ENCODE measurements at places on chromosomes 6 and 20.
A peak's percentile ranks its signal among the peaks of the same experiment; 100 is the strongest.

GRCh38 chr20:59470521-59470920 lies 133.8 kb upstream of the PHACTR3 start:
- DNase-seq, result no peak

- no peak for DNase-seq
Observed at GRCh38 chr20:49890471-49891361, 24.6 kb downstream of the SPATA2 start.

GRCh38 chr6:149445573-149445972 lies 39.2 kb downstream of the ZC3H12D start:
- no peak for DNase-seq

DNA sequence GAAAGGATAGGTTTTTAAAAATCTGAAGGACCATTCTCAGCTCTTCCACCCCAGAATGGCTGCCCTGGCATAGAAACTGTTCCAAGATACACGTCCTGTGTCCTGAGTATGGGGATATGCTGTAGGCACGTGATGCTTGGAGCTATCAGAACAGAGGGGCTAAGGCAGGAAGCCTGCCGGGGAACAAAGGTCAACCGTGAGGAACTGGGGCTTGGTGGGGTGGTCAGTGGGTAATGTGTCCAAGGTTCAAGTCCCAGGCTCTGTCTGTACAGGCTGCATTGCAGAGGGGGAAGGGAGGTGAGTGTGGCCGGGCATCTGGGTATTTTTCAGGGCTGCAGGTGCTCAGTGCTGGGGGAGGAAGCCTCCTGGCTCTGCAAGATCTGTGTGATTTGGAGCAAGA lies 479.6 kb upstream of the CHD6 start:
- no peak for DNase-seq

GRCh38 chr6:121520337-121521163 lies 85.1 kb downstream of the GJA1 start:
- DNase-seq, result no peak

GRCh38 chr6:138873191-138873590 lies 77.3 kb downstream of the ECT2L start:
- no peak for DNase-seq

DNA sequence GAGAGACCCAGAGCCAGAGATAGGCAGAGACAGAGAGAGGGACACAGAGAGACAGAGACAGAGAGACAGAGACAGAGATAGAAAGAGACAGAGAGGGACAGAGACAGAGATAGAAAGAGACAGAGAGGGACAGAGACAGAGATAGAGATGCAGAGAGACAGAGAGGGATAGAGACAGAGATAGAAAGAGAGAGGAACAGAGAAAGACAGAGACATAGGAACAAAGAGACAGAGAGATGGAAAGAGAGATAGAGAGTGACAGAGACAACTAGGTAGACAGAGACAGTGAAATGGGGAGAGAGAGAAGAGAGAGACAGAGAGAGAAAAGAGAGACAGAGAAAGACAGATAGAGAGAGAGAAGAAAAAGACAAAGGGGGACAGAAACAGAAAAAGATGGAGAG lies 165.4 kb upstream of the FOXQ1 start:
- no peak for DNase-seq

DNA sequence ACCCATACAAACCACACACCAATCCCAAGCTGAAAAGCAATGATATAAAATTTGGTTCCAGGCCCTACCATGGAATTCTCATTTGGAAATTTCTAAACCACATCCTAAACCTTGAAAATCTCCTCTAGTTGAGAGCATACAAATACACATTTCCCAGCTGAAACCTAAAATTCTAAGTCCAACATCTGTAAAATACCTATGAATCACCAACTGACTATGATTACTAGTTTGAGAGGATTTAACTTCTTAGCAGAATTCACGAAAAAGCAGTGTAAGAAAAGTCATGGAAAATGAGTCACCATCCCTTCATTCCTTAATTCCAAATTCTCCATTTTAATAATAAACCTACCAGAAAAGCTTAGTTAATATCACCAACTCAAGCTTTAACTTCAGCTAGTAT lies 15.4 kb downstream of the RANBP9 start:
- no peak for DNase-seq

DNA sequence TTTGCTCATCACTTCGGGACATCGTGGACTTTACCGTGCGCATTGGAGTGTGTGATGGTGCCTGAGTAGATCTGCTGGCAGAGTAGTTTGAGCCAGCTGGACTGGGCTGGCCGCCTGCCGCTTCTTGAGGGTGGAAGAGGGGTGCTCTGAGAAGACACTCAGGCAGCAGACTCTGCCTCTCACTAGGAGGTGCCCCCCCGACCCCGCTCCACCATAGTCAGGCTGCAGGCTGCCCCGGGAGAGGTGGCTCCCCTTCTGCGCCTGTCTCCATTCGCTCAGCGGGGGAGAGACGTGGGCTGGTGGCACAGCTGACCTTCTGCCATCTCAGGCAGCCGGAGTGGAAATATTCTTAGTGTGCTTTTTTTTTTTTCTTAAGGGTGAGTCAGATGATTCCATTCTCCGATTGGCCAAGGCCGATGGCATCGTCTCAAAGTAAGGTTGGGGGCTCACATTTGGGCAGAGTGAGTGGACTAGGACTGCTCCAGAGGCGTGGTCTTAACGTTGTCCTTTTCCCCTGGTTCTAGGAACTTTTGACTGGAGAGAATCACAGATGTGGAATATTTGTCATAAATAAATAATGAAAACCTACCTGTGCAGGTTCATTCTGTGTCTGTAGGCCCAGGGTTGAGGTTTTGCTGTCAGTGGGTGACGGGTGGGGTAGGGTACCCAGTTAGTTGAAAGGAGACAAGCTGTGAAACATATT lies 1.2 kb downstream of the RPS21 start:
- DNase-seq, result no peak

GRCh38 chr6:34858681-34859080 lies 29.2 kb downstream of the TAF11 start:
- no peak for DNase-seq

GRCh38 chr6:154430481-154430919 lies 73.9 kb upstream of the IPCEF1 start:
- no peak for DNase-seq

DNA sequence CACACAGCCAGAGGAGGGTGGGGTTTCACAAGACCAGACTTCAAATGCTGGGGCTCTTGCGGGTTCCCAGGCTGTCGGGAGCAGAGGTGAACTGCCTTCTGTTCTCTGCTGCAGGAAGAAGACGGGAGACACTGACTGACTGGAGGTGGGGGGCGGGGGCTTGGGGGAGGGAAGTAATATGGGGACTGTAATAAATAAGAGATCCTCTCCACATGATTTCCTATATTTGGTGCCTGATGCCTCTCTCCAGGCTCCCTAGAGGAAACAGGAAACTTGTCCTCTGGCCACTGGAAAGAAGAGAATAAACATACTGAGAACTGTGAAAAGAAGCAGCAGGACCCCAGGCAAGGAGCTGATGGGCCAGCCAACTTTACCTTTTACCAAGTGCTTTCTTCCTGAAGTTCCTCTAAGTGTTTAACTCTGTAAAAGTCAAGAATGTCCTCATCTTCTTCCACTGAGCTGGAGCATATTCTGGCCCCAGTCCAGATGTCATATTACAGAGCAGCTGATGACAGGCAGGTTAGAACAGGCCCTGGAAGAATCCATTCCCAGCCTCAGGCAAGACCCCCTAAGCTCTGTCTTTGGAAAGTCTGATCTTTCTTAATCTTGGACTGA lies 33.2 kb upstream of the ADGRF5 start:
- DNase-seq, result no peak

GRCh38 chr6:47680051-47680450 lies 18.3 kb upstream of the ADGRF4 start:
- no peak for DNase-seq

DNA sequence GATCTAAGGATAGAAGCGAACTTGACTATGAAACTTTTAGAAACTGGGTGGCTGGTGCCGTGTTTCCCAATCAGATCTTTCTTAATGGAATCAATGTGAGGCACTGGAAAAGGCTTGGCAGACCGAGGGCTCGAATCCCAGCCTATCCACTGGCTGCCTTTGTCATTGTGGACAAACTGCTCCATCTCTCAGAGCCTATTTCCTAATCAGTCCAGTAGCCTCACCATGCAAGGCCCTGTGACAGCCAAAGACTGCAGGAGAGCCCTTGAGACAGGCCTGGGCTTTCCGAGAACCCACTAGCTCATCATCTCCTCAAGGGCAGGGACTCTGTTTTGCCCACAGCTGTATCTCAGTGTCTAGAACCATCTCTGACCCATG lies 43.4 kb downstream of the SPDEF start:
- DNase-seq, result no peak

- DNase-seq, result no peak
Observed at GRCh38 chr6:136767570-136768309, 24.5 kb downstream of the MAP3K5 start.

GRCh38 chr20:60752741-60753420 lies 499.2 kb upstream of the CDH4 start:
- DNase-seq, result no peak

DNA sequence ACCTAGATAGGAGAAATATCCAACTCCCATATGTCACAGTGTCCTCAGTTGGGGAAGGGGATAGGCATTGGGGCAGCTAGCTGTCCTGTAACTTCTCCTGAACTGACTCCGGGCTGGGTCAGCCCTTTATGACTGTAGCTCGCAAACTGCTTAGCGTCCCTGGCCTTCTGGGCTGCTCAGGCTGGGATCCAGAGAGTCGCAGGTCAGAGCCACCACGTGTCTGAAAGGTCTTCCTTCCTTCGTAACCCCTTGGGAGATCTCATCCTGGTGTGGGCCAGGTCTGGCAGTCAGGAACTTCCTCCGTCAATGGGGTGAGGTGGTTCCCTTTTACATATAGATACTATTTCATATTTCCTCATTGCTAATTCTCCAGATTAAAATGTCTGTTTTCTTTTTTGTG lies 28.8 kb upstream of the HINT3 start:
- DNase-seq, result no peak

DNA sequence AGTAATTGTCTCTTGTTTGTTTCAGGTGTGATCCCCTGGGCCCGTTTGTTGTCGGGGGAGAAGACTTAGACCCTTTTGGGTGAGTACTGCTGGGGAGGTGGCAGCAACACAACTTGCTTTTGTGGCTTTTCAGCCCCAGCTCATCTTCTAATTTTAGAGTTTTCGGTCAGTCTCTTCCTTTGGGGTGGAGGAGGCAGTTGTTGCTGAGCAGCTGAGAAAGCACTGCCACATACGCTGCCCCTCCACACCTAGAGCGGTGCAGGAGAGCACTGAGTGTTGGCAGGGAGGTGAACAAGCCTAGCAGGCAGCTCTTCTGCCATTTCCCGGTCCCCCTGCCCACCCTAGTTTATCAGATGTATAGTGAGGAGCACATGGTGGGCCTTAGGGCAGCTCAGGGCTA lies 21.7 kb downstream of the TMEM74B start:
- no peak for DNase-seq

DNA sequence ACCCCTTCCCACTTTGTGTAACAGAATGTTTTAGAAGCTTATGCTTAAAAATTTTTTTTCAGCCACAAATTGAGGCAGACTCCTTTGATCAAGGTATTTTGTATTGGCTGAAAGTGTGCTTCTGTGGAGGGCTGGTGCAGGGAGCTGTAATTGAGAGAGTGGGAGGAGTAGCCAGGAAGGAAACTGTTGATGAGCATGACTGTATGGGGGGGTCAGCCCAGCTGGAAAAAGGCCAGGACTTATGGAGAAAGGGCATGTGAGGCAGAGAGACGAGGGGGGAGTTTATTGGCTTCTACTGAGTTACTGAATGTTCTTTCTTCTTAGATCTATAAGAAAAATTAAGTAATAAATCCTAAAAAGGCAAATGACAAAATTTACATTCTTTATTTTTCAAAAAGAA lies 13.4 kb downstream of the RFPL4B start:
- no peak for DNase-seq

DNA sequence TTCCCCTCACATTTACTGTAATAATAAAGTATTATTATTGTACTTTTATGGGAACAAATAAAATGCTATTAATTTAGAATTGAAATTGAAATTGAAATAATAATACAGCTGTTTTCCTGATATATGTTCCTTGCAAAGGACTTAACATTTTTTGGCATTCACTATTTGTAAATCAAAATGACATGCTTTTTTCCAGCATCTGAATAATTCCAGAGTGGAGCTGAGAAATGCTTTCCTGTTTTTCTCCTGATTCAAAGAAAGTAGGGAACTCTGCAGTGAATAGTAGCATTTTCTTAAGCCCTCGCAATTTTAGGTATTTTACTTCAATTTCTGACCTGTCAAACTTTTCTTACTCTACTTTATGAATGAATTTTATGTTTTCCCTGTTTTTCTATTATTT lies 72.1 kb downstream of the PHACTR2 start:
- no peak for DNase-seq

- DNase-seq, result peak; percentile 46
Observed at GRCh38 chr20:3121271-3121911, 36.9 kb upstream of the AVP start.

- no peak for DNase-seq
Observed at GRCh38 chr6:121497970-121498375, 62.5 kb downstream of the GJA1 start.

DNA sequence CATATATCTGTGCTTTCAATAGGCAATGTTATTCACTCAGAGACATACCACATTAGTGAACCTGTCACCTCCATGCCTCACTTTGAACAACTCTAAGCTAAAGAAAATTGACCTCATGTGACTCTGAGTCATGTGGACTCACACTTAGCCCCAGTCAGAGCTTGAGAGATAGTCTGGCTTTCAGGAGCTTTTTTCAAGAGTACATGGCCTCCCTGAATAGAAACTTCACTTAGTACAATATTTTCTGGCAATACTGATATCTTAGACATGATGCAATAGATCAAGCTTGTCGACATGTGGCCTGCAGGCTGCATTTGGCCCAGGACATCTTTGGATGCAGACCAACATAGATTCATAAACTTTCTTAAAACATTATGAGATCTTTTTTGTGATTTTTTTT lies 8.5 kb downstream of the SPTLC3 start:
- DNase-seq, result no peak

DNA sequence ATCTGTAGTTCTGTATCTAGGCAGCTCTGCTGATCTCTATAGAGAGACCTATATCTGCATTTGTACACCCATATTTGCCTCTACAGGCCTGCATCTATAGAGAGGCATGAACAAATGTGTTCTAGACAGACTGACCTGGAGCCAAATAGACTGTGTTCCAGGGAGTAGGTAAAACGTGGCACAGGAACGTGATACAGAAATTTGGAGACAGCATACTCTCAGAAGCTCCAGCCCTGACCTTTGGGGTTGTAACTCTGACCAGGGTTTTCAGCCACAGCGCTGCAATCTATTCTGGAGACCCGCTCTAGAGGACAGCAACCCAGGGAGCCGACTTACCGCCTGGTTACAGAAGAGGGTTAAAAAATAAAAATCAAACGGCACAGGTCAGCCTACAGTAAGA lies 983 bp downstream of the RBBP9 start:
- DNase-seq, result no peak

DNA sequence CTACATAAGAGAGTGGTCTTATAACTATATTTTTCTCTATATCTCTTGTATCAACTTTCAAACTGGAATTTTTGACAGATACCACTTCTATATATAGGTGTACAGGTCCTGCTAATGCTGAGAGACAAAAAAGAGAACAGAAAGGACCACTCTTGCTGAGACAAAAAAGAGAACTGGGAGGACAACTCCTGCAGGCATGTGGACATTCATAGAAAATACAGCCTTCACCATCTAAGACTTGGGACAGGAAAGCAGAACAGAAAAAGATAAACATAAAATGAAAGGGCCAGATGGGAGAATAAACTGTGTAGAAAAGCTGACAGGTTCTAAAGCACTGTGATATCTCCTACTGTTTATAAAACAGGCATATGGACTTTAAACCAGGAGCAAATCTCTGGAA lies 541.0 kb upstream of the ADGRB3 start:
- DNase-seq, result no peak
